Stimulated activated CD8-positive, alpha-beta memory T cell treated with anti-CD3 and anti-CD28 coated beads, Interleukin-7, amount 100 ng/mL, for 48 hours (primary cell): ENCODE measurements at places on chromosomes 1 and 21.

DNA sequence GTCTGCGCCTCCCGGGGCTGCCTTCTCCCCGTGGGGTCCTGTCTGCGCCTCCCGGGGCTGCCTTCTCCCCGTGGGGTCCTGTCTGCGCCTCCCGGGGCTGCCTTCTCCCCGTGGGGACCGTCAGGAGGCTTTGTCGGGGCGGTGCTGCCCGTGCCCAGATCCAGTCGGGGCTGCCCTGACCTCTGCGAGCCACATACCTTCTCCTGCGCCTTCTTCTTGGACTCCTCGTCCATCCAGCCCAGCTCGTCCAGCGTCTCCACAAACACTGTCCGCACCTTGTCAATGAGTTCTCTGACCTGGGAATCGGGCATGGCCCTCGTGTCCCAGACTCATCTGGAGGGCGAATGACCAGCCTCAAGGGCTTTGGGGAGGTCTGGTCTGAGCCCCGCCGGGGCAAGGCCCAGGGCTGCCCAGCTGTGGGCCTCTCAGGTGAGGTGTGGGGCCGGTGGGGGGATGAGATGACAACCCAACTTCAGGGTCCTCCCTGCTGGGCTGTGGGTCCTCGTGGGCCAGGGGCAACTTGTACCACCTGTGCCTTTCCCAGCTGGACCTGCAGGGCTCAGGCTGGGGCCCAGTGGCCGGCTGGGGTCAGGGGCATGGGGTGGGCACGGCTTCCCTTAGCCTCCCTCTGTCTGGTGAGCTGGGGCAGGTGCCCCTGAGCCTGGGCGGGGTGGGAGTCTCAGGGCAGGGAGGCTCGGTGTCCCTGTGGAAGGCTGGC is 9.4 kb downstream of the PRXL2B start:
- DNase-seq = no peak

DNA sequence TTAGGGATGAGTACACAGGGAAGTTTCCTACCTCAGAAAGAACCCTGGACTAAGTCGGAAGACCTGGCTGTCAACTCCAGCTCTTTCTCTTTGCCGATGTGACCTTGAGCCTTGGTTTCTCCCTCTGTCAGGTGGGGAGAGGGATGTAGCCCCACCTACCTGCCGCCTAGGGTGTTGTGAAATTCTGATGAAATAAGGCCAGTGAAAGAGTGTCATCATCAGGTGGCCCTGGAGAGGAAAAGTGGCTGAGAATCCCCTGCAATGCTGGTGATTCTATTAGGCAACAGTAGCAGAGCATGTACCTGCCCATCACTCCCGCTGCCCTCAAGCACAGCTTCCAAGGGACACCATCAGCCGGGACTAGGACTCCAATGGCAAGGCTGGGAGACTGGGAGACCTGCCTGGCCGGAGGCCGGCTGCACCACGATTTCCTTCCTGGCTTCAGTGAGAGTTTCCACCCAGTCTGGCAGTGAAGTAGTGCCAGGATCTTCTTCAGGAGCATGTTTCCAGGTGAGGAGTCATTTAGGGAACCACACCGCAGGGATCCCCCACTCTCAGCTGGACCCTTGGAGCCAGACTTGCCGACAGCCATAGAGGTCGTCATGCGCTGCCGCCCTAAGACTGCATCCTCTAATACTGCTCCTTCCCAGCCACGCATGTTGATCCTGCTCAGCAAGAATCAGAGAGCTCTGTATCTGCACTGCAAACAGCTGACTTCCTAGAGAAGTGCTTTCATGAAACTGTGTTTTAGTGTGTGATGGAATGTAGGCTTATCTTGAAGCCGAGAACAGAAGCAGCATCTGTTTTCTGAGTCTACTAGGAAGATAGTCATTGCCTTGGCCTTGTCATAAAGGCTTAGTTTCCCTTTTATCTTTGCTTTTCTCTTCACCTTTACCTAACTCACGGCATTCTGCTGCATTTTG is 88.0 kb upstream of the F3 start:
- no peak for DNase-seq

DNA sequence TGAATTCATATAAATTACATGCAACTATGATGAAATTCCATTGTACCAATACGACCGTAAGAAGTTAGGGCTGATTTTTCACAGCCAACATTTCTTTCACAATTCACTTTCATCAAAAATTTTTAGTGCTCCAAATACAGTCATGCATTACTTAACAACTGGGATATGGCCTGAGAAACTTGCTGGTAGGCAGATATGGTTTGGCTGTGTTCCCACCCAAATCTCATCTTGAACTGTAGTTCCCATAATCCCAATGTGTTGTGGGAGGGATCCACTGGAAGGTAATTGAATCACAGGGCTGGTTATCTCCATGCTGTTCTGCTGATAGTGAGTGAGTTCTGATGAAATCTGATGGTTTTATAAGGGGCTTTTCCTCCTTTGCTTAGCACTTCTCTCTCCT is 244.4 kb downstream of the AKT3 start:
- DNase-seq = no peak

GRCh38 chr21:33940164-33940880 is 24.7 kb upstream of the ATP5PO start:
- DNase-seq = no peak

DNA sequence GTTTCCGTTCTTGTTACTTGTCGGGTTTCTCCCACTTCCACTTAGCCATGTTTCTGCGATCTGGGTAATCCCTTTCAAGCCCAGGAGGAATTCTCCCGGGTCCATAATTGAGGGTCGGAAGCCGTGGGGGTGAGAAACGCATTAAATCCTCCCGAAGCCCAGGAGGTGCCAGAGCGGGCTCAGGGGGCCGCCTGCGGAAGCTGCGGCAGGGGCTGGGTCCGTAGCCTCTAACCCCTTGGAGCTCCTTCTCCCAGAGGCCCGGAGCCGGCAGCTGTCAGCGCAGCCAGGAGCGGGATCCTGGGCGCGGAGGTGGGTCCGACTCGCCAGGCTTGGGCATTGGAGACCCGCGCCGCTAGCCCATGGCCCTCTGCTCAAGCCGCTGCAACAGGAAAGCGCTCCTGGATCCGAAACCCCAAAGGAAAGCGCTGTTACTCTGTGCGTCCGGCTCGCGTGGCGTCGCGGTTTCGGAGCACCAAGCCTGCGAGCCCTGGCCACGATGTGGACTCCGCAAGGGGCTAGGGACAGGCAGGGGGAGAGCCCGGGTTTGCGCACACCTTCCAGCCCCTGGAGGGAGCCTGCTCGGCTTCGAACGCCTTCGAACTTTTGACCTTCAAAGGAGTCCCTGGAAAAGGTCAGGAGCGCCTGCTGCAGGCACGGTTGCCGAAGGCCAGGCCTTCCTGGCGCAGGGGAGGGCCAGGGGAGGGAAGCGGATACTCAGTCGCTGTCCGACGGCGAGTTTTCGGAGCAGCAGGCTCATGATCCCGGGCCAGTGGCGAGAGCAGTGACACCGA is 1.7 kb upstream of the SIM2 start:
- DNase-seq = no peak

- no peak for DNase-seq
Observed at GRCh38 chr21:31910074-31910470, 37.3 kb downstream of the HUNK start.

- no peak for DNase-seq
Observed at GRCh38 chr1:53572065-53572814, 113.0 kb downstream of the DMRTB1 start.

GRCh38 chr1:242132121-242132817 is 133.4 kb upstream of the MAP1LC3C start:
- DNase-seq = no peak

DNA sequence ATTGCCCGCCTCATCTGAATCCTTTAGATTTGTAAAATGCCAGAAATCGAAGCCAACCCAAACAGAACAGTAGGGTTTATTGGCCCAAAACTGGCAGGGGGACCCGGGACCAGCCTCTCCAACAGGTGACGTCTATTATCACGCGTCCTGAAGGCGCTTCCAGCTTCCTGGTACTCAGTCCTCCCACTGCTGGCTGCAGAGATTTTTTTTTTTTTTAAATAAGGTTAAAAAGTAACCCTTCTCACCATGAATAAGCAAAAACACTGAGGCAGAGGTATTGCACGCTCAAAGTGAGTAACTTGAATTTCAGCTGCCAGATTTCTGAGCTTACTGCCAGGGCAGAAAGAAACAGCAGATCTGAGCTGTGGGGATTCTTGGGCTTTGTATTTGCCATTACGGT is 54.4 kb upstream of the GCLM start:
- DNase-seq = no peak

GRCh38 chr1:244901400-244902015 is 37.2 kb upstream of the HNRNPU start:
- DNase-seq = no peak

DNA sequence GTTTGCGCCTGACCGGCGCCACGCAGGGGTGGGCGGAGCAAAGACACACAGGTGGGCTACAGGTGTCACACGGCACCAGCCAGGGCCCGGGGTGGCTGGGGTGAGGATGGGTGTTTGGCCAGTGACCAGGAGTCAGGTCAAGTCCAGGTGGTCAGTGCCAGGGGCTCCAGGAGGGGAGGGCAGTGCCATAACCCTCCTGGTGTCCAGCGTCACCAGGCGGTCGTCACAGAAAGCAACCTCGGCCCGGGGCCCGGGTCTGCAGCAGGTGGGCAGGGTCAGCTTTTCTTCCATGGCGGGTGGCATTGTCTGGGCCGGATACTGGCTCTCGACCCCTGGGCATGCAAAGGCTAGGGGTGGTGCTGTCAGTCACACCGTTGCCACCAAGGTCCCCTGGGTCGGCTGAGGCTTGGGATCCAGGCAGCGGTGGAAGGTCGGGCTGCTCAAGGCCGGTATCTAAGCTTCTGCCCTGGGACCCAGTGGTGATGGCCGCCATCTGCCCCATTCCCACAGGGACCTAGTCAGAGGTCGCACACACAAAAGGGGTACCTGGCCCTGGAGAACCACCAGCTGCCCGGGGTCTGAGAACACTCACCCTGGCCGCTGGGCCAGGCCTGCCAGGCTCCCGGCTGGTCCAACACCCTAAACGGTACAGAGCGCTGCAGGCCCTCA is 1.8 kb downstream of the FNDC10 start:
- DNase-seq = no peak

- DNase-seq = no peak
Observed at GRCh38 chr1:246106342-246106763, 400.7 kb downstream of the SMYD3 start.

DNA sequence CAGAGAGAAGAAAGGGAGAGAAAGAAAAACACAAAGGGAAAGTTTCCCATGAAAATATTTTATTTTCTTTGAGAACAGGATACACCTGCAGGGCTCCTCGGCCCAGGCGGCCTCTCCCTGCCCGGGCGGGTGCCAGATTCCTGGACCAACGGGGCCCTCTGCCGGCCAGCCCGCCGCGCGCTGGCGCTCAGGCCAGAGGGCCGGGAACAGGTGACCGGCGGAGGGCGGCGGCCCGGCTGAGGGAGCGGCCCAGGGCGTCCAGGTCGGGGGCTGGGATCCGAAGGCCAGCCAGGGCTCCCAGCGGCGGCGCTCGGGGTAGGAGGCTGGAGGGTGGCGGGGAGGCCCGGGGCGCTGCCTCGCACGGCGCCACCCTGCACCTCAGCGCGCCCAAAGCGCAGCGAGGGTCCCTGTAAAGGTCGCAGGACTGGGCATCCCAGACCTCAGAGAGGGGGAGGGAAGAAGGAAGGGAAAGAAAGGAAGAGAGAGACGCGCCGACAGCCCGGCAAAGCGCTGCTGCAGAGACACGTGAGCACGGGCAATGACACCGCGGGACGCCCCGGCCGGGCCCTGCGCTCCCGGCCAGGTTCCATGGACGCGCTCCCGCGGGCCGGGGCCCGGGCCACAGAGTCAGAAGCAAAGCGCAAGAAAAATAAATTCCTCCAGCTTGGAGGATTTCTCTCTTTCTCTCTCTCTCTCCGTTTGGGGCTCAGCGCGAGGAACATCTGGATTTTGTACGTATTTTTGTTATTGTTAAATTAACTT is 927 bp downstream of the WNT9A start:
- DNase-seq = no peak

- no peak for DNase-seq
Observed at GRCh38 chr1:44909901-44910544, 67.0 kb upstream of the PTCH2 start.

GRCh38 chr1:1000357-1001056 is 610 bp upstream of the HES4 start:
- DNase-seq = no peak

- DNase-seq = no peak
Observed at GRCh38 chr21:31396399-31396798, 52.3 kb upstream of the TIAM1 start.

- peak; percentile 53 for DNase-seq
Observed at GRCh38 chr21:45152265-45152746, 77.9 kb downstream of the ADARB1 start.

GRCh38 chr1:236875975-236876374 is 80.9 kb downstream of the MTR start:
- no peak for DNase-seq

DNA sequence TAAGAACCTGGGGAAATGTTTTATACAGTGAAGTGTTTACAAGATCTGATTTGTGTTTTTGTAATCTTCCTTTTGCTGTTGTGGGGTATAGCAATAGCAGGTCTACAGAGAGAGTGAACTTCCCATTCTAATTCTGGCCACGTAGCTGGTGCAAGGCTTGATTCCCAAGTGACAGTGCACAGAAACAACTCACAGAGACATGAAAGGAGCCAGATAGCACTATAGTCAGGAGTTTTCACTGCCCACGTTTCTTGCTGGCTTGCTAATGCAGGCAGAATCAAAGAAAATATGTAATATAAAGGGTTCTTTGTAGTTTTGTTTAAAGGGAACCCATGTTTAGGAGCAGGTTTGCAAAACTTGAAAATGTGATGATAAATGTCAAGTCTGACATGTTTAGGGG is 170.9 kb upstream of the IVNS1ABP start:
- DNase-seq = no peak

DNA sequence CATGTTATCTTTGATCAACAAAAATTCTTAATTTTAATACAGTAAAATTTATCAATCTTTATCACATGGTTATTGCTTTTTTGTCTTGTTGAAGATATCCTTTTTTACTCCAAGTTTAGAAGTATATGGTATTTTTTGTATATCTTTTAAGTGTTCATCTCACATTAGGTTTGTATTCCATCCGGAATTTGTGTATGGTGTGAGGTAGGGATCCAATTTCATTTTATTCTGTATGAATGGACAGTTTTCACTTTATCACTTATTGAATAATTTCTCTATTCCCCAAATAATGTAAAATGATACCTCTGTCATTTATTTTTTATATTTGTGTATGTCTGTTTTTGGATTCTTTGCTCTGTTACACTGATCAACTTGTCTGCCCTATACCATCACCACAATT is 25.3 kb downstream of the NFIA start:
- no peak for DNase-seq

DNA sequence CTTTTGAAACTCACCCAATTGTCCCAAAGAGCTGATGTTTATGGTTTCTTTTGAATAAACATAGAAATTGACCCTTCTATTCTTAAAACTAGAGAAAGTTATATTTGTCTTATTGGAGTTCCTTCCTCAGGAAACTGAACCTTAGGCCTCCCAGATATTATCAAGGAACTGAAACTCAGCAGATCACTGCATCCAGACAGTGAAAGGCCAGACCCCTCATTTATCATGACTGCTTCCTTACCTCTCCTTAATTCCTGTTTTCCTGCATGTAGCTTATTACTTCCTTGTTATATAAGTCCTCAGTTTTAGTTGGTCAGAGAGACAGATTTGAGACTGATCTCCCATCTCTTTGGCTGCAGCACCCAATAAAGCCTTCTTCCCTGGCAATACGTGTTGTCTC is 27.5 kb downstream of the SLC22A15 start:
- DNase-seq = no peak

- no peak for DNase-seq
Observed at GRCh38 chr1:46639547-46639946, 22.9 kb upstream of the MOB3C start.
